Activated T-cell treated with anti-CD3 and anti-CD28 coated beads, Interleukin-2, amount 50 U/mL, for 72 hours (primary cell): ENCODE measurements at places on chromosomes 3 and 15. TPM values are rescaled to one million over a fixed set of nuclear protein-coding genes. Genes with fewer than 3 reads are reported as not detected.

- DNase-seq: no peak
Measured at GRCh38 chr3:156388497-156389448, 166.1 kb downstream of the SSR3 start.

- DNase-seq: no peak
Measured at GRCh38 chr3:189278221-189278620, 106.5 kb downstream of the TPRG1 start.

DNA sequence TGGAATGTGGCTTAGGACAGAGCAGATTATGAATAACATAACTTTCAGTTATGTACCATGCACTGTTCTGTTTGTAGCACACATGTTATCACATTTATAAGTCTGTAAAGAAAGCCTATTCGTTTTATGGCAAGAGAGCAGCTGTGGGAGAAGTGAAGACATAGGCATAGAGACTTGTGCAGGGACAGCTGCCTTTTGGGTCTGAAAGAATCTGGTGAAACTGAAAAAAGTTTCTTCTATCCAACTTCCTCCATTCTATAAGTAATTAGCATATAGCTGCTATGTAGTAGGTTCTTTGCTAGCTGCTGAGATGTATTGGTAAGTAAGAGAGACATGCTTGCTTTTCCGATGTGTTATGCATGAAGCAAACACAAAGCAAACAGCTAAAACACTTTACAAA lies 1095.4 kb upstream of the CADM2 start:
- DNase-seq: no peak

CCDC13 gene
- total RNA-seq: 0.70 TPM

- no peak for DNase-seq
Measured at GRCh38 chr15:67110958-67111864, 45.8 kb downstream of the SMAD3 start.

GOLGA6L4 gene
- total RNA-seq: 0.99 TPM

GRCh38 chr3:105791919-105792786 lies 76.7 kb downstream of the CBLB start:
- no peak for DNase-seq
